Adrenal gland (tissue), 19 donors: ENCODE measurements at places on chromosomes 12 and 14. TPM values are rescaled to one million over a fixed set of nuclear protein-coding genes. Genes with fewer than 3 reads are reported as not detected.

- no peak for DNase-seq
These were observed 312.4 kb downstream of the FOXG1 start for GRCh38 chr14:29078810-29079522.

DNA sequence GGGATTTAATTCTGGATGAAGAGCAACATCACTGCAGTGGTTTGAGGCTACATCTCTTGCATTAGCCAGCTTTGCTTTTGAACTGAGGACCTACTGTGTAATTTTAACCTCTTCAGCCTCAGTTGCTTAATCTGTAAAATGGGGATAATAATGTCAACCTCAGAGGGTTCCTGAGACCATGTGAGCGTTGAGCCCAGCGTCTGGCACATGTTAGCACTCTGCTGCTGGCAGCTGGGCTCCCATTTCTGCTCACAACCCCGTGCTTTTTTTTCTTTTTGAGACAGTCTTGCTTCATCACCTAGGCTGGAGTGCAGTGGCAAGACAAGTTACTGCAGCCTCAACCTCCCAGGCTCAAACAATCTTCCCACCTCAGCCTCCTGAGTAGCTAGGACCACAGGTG lies 31.6 kb downstream of the TESC start:
- no peak for DNase-seq

- no peak for DNase-seq
These were observed at the start of gene C3AR1 for GRCh38 chr12:8065991-8066594. Gene C3AR1 (minus strand): TSS chr12:8066359. CDS start chr12:8060185, 6,174 bp downstream.

- no peak for DNase-seq
These were observed 72.3 kb upstream of the EEA1 start for GRCh38 chr12:93001407-93001806.

DNA sequence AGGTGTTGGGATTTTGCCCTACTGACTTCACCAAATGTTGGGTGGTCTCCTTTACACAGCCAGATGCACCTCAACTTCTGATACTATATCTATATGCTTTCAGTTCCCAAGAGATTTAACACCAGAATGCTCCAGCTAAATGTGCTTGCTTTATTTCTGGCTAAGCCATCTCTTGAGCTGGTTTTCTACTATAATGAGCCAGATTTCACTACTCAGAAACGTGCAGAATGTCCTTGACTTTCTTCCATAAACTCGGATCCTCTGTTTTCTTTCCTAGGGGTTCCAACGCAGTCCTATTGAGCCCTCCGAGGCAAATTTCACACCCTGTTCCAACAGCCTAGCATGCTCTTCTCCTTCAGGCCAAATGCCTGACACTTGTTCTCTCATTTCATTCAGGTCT lies 200.3 kb downstream of the DPY19L2 start:
- no peak for DNase-seq

GRCh38 chr14:50544911-50545310 lies 12.5 kb upstream of the MAP4K5 start:
- no peak for DNase-seq

- no peak for DNase-seq
These were observed 11.4 kb upstream of the CALCOCO1 start for GRCh38 chr12:53738406-53739213.

Gene C12orf43
- total RNA-seq: 19.2 TPM

Gene GALNT9
- 0.57 TPM for total RNA-seq

Gene OTX2
- total RNA-seq: not detected

Gene PTPRQ
- total RNA-seq: 0.13 TPM
